ENCODE measurements at places on chromosomes 11 and 22.

DNA sequence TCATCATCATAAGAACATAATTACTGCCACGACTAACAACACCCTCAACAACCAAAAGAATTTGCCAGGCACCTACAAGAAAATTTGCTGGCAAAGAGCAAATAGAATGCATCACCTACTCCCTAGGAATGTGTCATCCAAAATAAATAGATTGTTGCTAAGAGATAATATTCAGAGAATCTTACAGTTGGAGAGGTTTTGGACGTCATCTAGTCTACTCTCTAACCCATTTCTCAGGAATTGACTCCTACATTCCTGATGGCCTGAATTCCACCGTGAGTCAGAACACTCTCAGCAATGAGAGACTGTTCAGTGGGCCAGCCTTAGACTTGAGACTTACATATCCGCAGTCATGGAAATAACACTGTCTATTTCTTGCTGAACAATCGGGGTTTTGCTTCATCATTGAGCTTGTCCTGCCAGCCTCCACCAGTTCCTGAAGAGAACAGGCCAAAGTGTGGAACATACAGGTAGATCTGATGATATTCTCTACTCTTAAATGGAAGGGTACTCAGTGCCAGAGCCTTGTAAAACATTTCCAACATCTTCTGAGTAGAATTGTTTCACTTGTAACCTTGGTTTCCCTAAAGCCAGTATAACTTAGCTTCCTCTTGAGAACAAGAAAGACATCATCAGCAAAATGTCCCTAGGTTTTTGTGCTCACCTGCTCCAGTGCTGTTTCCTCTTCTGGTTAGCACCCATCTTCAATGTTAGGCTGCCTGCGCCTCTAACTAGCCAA is 8.3 kb downstream of the KIRREL3 start:
- DNase-seq, result no peak

- no peak for DNase-seq
Observed at GRCh38 chr22:32712644-32713355, 88.7 kb upstream of the TIMP3 start.

DNA sequence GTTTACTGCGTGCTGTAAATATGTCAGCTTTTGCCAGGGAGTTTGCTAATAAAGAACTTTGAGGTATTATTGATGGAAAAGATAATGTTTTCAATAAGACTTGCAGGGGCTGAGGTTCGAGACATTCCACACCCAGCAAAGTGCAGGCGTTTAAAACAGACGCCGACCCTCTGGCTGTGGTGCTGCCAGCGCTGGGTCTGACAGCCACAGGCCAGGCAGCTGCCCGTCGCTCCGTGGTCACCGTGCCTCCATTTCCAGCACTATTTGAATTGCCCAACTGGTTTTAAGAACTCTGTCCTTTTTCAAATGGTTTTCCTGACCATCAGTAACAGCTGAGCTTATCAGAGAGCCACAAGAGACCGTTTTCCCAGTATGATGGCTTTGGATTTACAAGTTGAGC is 28.1 kb upstream of the ALX4 start:
- no peak for DNase-seq

DNA sequence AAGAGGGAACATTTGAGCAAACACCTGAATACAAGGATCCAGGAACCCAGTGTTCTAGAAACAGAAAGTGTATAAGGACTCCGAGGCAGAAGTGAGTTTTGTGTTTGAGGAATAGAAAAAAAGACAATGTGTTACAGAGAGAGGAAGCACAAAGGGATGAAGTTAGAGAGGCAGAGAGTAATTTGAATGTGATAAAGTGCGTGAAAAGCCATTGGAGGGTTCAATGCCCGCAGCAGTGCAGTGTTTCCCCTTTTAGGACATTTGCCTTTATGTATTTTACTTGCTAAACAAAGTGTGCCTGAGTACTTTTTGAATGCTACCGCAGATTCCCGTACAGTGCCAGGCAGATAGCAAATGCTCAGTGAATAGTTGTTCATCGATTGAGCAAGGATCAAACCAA is 508.5 kb downstream of the RAB38 start:
- no peak for DNase-seq

- no peak for DNase-seq
Observed at GRCh38 chr22:47345025-47345424, 582.6 kb downstream of the TBC1D22A start.

- DNase-seq, result no peak
Observed at GRCh38 chr11:1893581-1894359, 2.1 kb upstream of the PRR33 start.

GRCh38 chr11:110509472-110509871 is 79.7 kb downstream of the FDX1 start:
- no peak for DNase-seq

DNA sequence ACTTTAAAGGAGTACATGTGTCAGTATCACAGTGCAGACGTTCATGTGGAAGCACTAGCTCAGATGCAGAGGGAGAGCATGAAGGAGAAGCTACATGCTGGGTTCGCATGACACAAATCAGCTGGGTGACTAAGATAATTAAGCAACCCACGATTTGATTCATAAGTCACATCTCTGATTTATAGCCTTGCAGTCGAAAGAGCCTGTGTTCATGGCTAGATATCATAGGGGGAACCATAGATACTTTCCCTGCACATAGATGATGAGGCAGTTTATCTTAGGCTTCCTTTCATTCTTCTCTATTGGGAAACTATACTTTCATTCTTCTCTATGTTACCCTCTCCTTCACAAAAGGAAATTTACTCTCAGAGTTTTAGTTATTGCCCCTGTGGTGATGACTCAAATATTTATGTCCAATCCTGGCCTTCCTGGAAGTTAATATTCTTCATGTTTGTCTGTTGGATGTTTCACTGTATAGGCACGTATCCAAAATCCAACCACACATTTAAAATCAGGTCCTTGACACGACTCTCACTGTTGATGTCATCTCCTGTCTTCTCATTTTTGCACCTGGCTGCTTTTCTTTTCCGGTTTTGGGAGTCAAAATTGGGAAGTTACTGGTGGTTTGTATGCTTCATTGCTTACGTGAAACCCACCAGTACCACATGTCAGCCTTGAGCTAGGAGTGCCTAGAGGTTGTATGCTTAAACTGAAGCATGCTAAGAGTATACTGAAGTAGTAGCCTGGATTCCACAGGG is 56.3 kb upstream of the SLC5A12 start:
- DNase-seq, result no peak

DNA sequence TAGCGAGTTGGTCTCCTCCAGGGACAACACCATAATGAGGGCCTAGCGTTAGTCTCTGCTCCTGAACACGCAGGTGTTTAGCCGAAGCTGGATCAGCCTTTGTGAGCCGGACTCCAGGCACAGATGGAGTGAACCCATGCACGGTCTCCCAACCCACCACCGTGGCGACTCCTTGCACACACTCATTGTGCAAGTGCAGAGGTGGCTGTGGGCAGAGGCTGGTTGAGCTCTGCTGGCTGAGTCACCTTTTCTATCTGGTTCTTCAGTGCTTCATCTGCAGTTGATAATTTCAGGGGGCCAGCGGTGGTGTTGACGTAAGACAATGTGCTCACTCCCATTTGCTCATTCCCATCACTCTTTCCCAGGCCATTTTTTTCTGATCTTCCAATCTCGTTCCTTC is 72.1 kb upstream of the SLC22A12 start:
- DNase-seq, result no peak

GRCh38 chr22:45787759-45788158 is 116.1 kb downstream of the ATXN10 start:
- no peak for DNase-seq

DNA sequence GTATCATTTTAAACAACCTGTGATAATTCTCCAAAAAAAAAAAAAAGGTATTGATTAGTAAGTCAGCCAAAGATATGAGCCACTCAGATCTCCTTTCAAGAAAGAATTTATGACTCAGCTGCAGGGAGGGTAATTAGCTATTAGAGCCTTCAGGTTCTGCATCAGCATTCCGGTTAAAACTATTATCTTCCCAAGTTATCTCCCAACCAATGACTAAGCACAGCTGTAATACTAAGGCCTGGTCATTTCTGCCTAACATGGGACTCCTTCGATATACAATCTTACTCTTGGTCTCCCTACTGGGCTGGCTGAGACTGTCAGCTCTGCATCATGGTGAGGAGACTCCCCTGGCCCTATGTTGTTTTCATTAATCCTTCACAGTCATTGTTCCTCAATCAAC is 60.4 kb downstream of the SBF2 start:
- DNase-seq, result no peak

DNA sequence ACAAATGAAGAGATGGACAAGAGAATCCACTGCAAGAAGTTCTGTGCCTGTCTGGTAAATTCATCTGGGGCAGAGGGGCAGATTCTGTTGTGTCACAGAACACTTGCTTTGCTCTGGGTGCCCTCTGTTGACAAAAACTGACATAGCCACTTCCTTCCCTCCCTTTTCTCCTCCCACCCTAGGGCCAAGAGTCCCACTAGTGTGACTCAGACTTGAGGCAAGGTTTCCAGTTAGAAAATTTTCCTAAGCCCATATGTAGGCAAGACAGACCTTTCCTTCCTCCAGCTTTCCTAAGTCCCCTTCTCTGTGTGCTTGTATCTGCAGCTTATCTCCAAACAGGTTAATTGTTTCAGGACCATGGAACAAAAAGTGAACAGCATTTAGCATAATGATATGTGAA is 106.8 kb downstream of the RBFOX2 start:
- peak; percentile 53 for DNase-seq

GRCh38 chr22:35218079-35218478 is 39.2 kb upstream of the HMGXB4 start:
- no peak for DNase-seq

DNA sequence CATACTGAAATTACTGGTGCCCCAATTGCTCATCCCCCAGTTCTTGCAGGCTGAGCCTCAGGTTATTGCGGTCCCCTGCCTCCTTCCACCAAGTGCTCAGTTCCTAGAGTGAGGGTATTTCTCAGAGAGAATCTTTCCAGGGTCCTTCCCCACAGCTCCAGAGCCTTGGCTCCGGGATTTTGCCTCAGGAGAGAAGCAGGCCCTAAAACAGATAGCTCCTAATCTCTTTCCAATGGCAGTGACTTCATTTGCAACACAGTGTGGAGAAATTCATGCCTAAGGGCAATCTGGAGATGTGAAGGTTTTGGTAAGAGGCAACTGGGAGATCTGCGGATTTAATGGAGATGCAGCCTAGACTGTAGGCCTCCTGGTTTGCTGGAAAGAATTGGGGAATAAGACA is 2.9 kb downstream of the NF2 start:
- DNase-seq, result no peak

DNA sequence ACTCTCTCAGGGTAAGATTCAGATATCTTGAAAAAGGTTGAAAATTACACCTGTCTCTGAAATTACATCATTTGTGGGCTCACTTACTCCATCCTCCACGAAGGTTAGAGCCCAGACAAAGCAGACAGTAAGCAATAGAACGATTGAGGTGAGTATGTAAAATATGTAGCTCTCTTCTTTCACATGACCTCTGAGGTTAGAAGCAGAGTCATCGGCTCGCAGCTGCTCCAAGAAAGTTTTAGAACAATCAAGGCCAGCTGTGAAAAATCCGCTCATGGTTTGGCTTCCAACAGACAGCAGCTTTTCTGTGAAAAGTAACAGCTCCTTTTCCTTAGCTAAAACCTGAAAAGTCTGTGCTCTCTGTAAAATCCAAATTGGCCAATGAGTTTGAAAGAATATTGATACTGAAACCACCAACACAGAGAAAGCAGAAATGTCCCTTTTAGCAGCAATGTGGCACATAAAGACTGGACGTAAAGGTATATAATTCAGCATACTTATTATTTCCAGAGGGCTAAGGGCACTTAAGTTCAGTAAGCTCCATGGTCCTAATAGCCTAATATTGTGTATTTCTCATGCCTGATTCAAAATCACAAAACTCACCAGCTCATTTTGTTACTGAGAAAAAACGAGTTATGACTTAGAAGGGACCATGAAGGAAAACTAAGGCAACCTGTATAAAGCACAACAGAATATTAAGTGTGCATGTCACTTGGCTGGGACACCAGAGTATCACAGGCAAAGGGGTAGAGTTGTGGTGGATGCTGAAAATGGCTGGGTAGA is 78.2 kb downstream of the FAM76B start:
- DNase-seq, result no peak

DNA sequence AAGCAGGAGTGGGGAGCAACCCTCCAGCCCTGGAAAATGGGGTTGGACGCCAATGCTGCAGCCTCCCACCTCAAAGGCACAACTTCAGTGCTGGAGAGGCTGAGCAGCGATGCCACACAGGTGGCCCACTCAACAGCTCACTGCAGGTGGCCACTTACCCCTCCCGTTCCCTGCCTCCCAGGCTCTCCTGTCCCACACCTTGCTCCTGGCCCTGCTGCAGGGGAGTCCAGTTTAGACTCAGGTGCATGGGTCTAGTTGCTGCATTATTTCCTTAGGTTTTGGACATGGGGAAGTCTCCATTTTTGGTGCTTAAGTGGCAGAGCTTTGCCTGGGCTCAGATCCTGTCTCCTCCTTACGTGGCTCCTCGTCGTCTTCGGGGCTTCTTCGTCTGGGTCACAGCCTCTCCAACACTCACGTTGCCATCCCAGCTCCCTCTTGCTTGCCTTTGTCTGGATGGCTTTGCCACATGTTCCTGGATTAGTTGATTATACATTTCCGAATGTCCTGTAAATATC is 898.3 kb downstream of the BRD1 start:
- DNase-seq, result no peak

- no peak for DNase-seq
Observed at GRCh38 chr11:62428871-62429560, 10.2 kb downstream of the SCGB1A1 start.

- peak; percentile 89 for DNase-seq
Observed at GRCh38 chr11:61747192-61747966, 5.1 kb upstream of the MYRF start.

- DNase-seq, result no peak
Observed at GRCh38 chr11:65077451-65077850, 6.4 kb downstream of the CDCA5 start.

- no peak for DNase-seq
Observed at GRCh38 chr11:131462622-131463021, 92.2 kb downstream of the NTM start.

GRCh38 chr11:901452-902061 is 9.1 kb downstream of the CHID1 start:
- no peak for DNase-seq

DNA sequence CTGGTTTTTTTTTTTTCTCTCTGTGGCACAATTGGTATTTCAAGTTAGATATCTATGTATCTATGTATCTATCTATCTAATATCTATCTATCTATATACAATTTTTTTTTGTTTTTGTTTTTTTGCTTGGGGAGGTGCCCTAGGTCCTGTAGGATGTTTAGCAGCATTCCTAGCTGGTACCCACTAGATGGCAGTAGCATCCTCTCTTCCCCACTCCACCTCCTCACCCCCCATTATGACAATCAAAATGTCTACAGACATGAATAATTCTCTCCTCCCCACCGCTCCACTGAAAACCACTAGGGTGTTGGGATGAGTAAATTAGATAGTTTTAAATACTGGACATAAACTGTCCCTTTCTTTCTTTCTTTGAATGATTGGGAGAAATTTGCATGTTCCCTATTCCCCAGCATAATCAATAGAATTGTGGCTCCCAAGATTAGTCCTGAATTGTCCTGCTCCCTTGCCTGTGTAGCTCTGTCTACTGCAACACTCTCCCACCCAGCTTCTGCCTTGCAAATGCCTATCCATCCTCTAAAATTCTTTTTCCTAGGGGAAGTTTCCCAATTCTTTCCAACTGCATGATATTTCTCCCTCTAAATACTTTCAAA is 1152.4 kb downstream of the LRRC4C start:
- DNase-seq, result peak; percentile 25

All from endothelial cell (in vitro differentiated cells).